Neural crest cell (in vitro differentiated cells): ENCODE measurements at places on chromosomes 12 and 14.

DNA sequence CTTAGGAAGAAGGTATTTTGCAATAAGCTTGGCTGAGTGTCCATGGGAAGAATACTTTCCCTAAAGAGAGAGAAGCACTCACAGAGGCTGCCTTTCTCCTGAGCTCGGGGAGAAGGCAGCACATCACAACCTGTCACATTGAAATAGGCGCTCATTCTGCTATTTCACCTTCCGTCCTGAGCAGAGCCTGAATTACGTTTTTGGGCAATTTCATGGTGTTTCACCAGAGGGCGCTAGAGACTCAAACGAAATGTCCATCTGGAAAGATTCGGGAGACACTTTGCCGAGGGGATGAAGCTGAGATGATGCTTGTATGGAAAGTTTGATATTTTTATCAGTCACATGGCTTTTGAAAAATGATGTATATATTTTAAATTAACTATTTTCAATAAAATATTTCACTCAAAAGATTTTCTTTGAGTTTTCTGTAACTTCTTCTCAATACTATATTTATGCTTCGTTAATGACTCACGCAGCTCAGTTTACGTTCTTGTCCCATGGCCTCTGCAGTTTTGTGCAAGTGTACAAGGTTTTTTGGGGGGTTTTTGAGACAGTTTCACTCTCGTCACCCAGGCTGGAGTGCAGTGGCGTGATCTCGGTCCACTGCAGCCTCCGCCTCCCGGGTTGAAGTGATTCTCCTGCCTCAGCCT lies 17.4 kb upstream of the B4GALNT3 start:
- peak; percentile 79 for DNase-seq

DNA sequence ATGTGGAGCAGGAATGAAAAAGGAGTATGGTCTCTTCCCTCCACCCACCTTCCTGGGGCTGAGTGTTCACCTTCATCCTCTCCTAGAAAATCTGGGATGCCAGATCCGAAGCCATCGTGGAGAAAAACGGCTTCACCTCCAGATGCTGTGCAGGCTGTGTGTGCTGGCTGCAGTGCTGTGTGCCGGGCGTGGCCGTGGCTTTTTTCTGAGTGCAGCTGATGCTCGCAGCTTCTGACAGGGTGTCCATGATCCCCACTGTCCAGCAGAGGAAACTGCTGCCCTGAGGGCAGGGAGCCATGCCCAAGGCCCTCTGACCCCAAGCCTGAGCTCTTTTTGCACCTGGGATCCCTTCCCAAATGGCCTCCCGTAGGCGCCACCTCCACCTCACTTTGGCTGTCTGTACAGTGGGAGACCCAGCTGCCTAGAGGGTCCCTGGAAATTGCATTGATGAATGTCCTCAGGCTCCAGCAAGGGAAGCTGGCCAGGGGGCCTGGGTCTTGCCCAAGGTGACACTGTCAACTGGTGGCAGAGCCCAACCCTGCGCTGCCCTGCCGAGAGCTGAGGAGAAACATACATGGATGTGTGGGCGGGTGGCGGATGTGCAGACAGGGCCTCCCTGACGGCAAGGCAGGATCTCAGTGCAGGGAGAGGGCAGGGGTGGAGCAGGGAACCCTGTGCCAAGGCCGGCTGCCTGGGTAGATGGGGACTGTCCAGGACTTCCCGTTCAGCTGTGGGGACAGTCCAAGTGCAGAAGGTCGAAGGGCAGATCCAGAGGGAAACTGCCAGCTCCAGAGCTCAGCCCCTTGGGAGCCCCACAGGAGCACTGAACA lies 53.3 kb downstream of the BEGAIN start:
- DNase-seq = peak; percentile 0

DNA sequence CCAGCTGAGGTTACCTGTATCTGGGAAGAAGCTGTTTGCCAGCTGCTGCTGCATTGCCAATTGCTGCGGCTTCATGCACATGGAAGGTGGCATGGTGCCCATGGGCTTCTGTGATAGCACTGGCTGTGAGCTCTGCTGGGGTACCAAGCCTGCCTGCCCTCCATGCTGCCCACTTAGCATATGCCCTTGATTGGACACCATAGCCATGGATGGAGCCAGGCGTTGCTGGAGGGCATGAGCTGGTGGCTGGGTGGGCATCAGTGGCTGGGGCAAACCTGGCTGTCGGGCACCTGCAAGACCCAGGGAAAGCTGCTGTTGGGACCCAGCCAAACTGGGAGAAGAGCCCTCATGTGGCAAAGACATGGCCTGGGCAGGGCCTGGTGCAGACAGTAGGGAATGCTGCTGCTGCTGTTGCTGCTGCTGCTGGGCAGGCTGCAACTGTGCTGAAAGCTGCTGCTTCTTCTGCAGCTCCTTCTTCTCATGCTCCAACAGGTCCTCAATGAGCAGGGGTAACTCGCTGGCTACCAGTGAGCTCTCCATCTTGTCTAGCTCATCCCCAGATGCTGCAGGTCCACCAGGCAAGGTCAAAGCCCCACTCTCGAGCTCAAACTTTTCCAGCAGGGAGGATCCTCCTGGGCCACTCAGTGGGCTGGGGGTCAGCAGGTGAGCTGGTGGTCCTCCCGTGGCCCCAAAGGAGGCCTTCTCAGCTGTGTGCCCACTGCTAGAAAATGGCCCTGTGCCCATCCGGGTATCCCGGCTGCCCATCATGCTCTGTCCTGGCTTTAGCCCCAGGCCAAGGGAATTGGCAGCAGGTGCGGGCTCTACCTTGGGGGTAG lies 18.8 kb upstream of the PRKAG1 start:
- no peak for DNase-seq

DNA sequence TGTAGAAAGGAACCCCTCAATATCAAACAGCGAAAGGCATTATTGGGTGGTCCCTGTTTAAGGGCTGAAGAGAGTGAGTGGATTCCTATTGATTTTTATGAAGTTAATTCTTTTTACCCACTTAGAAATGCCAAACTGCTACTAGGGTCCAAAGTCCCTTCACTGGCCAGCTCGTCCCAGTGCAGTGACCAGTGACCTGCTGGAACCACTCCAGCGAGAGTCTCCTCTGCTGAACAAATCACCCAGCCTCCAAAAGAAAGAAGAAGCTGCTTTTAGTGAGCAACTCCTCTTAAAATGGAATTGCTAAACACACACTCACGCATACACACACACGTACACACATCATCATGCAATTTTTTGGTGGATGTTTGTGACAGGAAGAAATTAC lies 198.2 kb upstream of the PLEKHG7 start:
- DNase-seq = no peak

DNA sequence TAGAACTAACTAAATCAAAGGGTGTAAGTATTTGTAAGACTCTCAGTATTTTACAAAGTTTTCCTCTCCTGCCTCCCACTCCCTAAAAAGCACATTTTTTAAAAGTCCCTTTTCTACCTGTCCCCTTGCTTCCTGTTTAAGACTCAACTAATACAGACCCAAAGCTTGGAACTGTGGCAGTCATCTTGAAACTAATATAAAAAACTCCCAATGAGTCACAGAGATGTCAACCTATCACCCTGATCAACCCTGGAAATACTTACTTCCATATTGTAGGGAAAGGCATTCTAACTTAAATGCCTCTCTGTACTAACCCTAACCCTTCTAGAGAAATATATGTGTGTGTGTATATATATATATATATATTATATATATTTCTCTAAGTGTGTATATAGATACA lies 184.8 kb downstream of the SPTSSA start:
- no peak for DNase-seq

DNA sequence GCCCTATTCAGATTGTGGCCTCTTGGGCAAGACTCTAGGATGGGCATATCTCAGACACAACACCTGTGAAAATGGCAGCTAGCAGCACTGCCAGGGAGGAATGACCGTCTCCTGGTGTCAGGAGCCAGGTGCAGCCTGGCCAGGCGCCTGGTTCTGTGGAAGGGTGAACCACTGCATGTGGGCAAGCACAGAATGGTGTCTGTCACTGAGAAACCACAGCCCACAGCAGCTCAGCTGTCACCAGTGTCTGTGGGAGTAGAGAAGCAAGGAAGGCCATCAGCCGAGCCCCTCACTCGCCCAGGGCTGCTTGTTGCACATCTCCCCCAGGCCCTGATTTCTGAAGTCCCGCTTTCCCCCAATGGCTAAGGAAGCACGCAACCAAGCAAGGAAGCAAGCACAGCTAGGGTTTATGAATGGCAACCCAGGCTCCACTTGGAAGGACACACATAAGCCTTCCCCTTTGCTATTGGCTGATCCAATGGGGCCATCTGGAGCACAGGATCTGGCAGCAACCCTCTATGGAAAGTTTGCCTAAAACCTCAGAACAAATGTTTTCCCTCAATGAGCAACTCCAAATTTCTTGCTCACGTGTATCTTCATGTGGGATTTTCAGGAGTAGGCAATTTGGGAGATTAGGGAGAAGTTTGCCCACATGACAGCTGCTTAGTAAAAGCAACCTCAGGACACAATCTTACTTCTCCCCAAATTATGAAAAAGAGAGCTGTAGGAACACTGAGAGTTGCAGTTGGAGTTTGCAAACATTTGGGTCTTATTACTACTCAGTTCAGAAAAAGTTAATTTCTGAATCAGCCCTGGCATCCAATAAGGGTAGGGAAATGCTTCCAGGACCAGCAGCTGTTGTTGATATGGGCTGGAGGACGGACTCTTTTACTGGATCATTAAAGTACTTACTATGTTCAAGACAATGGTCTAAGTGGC lies 44.7 kb downstream of the GPHB5 start:
- no peak for DNase-seq

- DNase-seq = no peak
Measured at GRCh38 chr12:131808744-131809371, 19.3 kb upstream of the MMP17 start.

DNA sequence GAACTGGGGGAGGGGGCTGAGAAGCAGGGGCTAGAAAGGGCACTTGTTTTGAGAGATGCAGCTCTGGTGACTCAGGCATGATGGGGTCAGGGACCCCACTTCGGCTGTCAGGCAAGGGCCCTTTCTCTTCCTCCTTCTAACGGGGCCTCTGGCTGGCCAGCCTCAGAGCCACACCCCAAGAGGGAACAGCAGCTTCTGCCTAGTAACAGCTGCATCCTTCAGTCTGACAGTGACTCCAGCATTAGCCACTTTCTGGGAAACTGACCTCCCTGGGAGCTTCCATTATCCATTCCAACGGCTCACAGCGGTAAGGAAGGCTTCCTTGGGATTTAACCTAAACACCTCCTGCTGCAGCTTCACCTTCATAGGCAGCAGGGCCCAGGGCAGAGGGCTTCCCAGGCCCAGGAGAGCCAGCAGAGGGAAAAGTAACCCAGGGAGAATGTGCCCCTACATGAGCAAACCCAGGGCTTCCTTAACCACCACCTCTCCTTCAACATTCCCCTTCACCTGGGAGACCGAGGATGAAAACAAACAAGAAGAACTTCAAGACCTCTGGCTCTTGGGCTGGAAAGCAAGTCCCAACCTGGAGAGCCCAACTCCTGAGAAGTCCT lies 2.7 kb downstream of the NCKAP5L start:
- no peak for DNase-seq

GRCh38 chr14:81772381-81772780 lies 238.7 kb upstream of the SEL1L start:
- no peak for DNase-seq

DNA sequence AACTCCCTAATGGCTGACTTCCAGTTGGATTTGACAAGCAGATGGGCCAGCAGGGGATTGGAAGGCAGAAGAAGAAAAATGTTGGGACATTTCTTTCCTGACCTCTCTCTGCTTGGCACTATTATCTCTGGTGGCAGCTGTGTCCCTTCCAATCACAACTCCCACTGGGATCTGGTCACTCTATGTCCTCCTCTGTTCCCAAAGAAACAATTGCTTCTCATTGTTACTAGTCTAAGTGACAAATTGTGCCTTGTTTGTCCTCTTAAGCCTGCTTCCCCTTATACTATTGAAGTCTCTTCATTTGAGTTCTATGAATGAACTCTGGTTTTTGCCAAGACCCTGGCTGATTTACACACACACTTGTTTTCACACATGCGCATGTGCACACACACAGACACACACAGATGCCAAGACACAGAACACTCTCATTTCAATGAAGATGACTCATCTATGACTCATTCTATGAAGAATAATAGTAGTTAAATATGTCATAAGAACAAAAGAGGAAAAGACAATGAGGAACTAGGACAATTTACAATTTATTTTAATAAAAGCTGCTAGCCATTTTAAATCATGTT lies 83.0 kb upstream of the FAR2 start:
- DNase-seq = no peak

- DNase-seq = no peak
Measured at GRCh38 chr12:41288142-41288811, 100.2 kb downstream of the PDZRN4 start.

- no peak for DNase-seq
Measured at GRCh38 chr12:97572220-97572619, 109.6 kb downstream of the RMST start.

DNA sequence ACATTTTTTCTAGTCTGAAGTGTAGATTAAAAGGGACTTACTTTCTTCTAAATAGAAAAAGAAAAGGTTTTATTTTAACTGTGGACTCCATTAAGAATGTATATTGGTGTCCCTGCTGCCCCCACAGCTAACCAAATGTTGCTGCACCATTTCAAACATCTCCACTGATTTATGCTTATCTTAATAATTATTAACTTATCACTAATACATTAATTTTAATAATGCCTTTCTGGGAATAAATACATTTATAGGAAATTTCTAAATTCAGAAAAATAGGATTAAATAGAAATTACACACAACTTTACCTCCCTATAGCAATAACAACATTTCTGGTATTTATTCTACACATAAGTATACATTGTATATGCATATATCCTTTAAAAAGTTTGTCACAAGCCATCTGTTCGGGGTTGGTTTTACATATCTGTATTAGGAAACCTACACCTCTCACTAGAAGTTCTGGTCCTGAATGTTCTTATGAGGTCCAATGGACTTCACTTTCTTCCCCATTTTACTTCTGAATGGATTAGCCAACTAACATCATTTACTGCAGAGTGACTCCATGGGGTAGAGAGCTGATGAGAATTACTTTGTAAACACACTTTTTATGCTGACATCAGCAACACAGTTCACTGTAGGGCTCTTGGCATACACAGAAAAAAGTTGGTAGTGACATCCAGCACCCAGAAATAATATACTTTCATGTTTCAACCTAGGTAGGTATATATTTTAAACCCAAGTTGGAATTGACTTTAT lies 9.4 kb upstream of the SELPLG start:
- DNase-seq = no peak

DNA sequence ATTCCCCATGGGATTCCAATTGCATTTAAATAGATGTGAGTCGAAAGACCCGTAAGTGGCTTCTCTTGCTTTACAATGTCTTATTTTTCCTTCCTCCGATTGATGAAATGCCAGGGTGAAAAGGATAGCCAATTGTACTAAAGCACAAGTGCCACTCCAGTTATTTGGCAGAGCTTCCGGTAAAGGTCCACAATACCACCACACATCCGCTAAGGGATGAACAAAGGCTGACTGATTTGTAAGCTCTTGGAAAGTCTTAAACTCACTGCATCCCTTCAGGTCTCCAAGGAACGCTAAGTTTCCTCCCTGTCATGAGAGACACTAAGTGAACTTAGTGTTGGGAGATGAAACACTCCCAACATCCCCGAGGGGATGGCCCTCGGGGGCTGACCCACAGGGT lies 21.2 kb upstream of the RNASE1 start:
- no peak for DNase-seq

DNA sequence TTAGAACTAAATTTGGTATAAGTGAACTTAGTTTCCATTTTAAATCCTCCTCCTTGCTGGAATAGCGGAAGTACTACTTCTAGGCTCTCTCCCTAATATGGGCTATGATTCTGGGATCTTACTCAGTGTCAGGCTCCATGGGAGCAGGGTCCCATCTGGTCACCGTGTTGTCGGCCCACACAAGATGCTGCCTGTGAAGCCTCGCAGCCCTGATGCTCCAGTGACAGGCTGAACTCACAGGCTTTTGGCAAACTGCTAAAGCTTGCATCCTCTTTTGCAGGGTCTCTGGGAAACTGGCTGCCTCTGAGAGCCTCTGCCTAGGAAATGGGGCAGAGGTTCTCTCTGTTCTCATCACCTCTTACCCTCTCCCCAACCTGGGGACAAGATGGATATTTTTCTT lies 88.4 kb downstream of the RPAP3 start:
- no peak for DNase-seq
